H1 (cell line): ENCODE measurements at places on chromosomes 12 and 14.

- DNase-seq, result no peak
These were observed 1.3 kb downstream of the ESYT1 start for GRCh38 chr12:56129206-56129941.

DNA sequence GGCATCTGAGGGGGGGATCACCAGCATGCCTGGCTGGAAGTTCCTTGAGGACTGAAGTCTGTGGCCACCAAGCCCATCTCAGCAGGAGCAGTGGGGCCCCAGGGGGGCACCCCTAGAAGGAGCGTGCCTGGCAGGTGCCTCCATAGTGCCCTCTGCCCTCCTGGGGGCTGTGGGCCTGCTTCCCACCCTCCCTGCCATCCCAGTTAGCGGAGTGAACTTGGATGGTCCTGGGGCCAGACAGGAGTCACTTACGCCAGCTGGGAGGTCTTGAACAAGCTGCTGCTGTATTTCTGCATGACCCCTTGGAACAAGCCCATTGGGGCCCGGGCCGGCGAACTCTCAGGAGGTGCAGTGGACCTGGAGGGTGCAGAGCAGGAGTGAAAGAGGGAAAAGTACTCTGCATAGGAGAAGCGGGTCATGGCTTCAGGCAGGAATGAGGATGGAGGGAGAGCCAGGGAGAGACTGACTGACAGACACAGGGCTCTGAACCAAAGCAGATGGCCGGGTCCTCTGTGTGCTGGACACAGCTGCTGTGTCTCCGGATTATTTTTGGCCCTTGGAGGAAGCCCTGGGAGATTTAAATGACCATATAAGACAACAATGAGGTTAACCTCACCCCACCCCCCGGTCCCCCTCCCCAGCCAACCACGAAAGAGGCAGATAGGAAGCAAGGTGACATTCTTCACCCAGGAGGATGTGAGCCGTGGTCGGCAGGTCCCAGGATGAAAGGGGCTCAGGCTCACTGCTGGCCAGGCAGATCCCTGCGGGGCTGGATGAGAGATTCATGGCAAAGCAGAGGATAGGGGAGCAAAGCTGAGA, 19.6 kb downstream of the ASB2 start:
- DNase-seq, result no peak

DNA sequence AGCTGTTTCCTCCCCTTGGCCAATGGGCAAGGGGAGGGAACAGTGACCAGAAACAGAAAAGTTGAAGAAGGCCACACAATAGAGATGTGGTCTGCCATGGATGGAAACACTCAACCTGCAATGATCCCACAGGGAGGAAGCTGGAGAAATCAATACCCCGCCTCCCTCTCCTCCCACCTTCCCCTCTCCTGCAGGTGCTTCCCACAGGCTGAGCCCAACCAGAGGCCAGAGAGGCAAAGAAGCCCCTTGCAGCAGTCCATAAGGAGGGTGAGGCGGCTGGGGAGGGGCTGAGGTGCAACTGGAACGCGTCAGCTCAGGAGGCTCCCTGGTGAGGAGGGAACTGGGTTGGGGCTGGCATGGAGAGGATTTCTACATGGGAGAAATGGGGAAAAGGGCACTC, 84.0 kb downstream of the RNF34 start:
- DNase-seq, result no peak

DNA sequence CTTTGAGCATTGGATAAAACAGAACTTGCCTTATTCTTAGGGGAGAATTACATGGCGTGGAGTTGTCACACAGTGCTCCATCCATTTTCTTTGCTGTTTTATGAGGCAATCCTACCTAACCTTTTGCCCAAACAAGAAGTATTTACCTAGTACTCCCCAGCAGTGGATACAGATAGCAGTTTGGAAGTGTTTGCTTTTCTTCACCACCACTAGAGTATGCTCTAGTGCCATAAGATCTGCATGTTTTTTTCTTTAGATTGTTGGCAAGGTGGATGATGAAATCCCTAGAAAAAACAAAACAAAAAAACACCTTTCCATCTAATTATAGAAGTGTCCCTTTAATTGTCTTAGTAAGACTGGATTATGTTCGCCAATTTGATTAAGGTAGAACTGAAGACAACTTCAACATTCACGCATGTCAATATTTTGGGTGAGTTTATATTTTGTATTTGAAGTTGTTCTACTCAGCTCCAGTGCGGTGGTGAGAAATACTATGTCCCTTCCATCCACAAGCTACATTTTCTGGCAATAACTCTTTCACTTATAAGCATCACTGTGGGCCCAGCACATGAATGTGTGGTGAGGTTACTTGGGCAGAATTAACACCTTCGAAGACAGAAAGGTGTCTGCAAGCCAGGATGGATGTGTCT, 23.6 kb upstream of the TMEM260 start:
- no peak for DNase-seq

DNA sequence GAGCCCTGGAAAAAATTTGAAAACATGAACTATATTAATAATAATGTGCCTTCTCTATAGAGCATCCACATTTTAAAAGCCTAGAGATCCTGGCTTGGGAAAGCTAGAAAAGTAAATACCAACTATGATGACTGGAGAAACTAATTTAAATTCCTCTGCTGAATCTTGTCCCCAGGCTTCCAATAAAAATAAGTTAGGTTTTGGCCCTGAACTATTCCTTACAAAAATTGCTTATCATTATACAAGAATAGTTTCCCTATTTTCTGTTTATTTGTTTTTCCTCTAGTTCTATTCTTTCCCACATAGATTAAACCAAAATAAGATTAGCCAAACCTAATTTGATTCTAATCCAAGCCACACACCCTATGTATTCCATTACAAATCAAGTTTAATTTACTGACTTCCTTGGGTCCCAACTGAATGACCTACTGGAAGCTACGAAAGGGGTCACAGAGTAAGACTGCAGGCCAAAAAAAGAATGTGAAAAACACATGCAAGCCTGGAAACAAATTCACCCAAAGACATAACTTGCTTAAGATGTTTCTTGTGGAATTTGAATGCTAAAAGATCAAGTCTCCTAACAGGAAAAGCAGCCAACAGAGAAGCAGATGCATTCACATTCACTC, 133.0 kb downstream of the PAWR start:
- DNase-seq, result no peak

DNA sequence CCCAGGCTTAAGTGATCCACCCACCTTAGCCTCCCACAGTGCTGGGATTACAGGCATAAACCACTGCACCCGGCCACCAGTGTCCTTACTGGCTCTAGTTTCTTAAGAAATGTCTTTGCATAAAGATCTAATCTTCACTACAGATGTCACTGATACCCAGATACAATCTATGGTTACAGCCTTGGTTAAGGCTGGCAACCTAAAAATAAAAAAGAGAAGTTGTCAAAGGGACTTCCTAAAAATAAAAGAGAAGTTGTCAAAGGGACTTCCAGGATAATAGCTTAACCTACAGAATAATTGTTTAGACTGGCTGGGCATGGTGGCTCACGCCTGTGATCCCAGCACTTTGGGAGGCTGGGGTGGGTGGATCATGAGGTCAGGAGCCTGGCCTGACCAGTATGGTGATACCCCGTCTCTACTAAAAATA, 27.6 kb downstream of the ETFBKMT start:
- DNase-seq, result no peak

- DNase-seq, result peak; percentile 51
These were observed 236.1 kb upstream of the NPAS3 start for GRCh38 chr14:32702562-32702961.

- no peak for DNase-seq
These were observed 527.2 kb downstream of the FLRT2 start for GRCh38 chr14:86057018-86057667.

DNA sequence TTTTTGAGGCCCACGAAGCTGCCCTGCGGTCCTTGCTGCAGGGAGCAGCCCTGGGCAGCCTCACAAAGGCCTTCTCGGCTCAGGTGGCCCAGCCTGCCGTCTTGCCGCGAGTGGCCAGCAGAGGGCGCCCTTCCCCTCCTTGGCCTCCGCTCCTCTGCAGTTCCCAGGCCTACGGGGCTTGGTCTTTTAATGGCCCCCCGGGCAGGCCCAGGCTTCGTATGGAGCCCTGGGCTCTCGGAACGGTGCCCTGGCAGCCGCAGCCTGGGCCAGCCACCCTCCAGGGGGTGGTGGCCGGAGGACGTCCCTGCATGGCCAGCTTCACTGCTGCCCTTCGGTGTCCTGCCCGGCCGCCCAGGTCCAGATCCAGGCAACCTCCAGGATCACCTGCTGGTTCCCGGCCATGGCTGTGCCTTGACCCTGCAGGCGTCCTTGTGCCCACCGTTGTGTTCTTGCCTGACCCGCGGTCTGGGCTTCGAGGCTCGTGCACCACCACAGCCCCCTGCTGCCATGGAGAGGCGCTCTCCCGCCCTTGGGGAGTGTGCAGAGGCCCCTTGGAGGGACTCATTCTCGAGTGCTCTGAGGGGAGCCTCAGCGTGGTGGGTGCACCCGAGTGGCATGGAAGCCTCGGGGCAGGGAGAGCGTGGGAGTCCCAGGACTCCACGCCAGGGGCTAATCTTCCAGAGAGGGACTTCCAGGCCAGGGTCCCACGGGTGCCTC, 9.4 kb downstream of the ASPG start:
- DNase-seq, result peak; percentile 99

DNA sequence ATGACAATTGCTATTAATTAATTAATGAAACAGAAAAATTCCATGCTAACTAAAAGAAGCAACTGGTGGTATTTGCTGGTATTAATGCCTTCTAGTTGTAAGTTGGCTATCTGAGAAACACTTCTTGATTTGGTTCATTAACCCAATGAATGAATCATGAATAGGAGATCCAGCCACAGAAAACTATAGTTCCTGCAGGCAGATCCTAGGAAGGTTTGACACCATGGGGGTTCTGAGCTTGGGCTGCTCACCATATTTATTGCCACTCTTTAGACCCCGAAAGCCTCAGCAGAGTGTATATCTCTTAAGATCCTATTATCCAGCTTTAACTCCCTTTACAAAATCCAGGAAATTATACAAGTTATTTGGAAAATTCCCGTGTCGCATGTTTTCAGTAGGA, 81.4 kb upstream of the REP15 start:
- no peak for DNase-seq

GRCh38 chr12:90922145-90922627, 32.8 kb downstream of the CCER1 start:
- no peak for DNase-seq

DNA sequence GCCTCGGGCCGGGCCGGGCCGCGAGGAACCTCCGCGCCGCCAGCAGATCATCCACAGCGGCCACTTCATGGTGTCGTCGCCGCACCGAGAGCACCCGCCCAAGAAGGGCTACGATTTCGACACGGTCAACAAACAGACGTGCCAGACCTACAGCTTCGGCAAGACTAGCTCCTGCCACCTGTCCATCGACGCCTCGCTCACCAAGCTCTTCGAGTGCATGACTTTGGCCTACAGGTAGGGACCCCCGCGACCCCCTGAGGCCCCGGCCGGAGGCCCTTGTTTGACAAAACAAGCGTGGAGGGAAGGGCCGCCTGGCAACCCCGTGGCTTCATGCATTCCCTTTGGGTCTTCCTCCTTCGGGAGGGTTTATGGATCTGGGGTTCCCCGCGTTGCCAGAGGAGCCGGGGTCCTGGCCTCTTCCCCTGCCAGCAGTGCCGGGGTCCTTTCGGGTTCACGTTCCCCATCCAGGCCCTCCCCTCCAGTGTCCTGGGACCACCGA, 526 bp downstream of the MLXIP start:
- DNase-seq, result peak; percentile 75

DNA sequence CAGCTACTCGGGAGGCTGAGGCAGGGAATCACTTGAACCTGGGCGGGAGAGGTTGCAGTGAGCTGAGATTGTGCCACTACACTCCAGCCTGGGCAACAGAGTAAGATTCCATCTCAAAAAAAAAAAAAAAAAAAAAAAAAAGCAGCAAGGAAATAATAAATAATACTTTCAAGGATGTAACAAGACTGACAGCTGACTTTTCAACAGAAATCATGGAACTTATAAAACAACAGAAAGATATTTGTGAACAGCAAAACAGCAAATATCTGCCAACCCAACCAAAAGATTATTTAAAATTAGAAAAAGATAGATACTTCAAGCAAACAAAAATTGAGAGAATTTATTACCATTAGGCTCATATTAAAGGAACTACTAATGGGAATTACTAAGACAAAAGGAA, 115.1 kb downstream of the TSHR start:
- no peak for DNase-seq

GRCh38 chr12:106974511-106974910, 12.4 kb downstream of the MTERF2 start:
- no peak for DNase-seq

GRCh38 chr12:107353312-107353711, 260.0 kb upstream of the CRY1 start:
- no peak for DNase-seq

DNA sequence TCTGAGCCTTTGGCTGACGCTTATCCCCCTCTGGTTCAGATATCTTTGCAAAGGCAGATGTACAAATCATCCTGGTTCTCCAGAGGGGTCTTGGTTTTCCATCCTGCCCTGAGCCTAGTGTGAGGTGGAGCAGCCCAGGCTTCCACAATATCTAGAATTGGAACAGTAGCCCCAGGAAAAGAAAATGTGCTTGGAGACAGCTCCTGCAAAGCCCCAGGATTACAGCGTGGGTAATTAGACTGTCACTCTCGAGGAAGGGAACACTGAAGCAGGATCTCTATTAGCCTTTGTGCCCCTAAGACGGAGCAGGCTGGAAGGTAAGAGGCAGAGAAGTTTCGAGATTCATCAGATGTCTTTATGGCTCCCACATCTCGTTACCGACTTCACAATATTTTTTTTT, 59.4 kb downstream of the TMEM132C start:
- DNase-seq, result no peak

- no peak for DNase-seq
These were observed 1490.8 kb upstream of the TMEM132C start for GRCh38 chr12:126776026-126776655.

DNA sequence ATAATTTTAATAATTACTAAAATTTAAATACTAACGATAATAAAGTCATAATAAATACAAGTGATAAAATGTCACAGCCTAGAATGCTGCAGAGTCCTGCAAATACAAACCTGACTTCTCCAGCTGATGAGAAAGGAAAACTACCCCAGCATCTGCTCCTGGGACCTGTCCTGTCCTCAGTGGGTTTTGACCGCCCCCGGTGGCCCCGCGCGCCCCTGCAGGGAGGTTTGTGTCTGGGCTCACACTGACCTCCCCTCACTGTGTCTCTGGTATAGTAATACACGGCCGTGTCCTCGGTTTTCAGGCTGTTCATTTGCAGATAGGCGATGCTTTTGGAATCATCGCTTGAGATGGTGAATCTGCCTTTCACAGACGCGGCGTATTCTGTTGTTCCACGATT, 1139.4 kb downstream of the TMEM121 start:
- DNase-seq, result no peak

GRCh38 chr12:129486931-129487330, 416.9 kb downstream of the TMEM132D start:
- DNase-seq, result no peak

- no peak for DNase-seq
These were observed 18.6 kb downstream of the AMN1 start for GRCh38 chr12:31710021-31710818.

- DNase-seq, result no peak
These were observed 3.7 kb downstream of the TMEM253 start for GRCh38 chr14:21104448-21105060.

DNA sequence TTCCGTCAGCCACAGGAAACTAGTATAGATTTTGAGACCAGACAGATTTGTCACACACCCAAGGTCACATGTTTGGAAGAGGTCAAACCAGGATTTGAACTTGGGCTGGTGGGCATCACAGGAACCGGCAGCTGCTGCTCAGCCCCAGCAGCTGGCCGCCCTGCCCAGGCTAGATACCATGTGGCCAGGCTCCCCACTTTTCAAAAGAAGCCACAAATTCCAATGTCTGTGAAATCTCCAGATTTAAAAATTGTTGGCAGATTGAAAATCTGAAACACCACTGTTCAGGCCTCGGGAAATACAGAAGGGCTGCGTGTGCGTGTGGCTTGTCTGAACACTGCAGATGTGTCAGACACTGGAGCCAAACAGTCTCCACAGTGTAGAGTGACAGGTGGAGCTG, 30.4 kb downstream of the MMAB start:
- no peak for DNase-seq
